ENCODE measurements at places on chromosomes 6 and 20.

DNA sequence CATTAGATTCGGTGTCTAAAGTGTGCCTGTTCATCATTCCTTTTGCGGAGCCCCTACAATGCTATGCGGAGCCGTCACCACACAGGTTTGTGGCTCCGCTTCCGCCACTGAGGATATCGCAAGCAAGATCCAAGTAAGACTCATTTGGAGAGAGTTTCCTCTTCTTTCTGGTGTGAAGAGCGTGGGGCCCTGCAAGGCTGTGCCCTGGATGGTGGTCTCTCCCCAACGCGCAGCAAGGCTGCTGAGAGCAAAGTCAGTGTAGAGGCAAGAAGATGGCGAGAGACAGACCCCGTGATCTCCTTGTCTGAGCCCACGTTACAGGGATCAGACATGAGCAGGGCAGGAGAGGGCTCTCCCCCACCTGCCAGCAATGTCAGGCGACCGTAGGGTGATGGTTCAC lies 96.3 kb upstream of the AFDN start:
- no peak for DNase-seq

- DNase-seq, result no peak
Measured at GRCh38 chr20:46739431-46740213, 30.2 kb downstream of the SLC2A10 start.

DNA sequence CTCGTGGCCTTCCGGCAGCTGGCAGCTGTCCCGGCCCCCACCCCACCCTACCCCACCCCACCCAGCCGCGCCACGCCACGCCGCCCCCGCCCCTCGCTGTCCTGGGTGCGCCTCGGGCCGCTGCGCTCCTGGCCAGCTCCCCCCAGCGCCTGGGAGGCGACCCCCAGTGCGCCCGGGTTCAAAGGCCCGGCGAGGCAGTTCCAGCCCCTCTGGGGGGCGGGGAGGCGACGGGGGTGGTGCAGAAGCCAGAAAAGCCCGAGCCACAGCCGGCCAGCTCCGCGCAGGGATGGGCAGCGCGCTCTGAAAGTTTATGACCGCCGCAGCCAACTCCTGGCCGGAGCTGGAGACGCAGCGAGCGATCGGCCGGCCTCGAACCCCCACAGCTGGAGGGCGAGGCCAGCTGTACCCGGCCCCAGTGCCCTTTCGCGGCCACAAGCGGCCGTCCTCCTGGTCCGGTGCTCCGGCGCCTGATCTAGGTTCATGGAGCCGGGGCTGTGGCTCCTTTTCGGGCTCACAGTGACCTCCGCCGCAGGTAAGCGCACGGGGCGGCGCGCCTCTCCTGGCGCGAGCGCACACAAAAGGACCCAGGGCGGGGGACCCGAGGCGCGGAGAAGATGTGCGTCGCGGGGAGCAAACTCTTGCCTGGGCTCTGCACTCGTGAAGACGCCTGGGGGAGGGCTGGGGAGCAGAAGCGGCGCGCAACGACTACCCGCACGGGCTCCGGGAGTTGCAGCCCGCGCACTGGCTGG lies at the start of gene EDN3:
TSS of gene EDN3 (plus strand) at position 279 of the 749 bp plus-strand sequence. CDS start at position 481, 202 bp downstream.
- no peak for DNase-seq

- DNase-seq, result no peak
Measured at GRCh38 chr6:170080828-170081371, 210.0 kb downstream of the DLL1 start.

DNA sequence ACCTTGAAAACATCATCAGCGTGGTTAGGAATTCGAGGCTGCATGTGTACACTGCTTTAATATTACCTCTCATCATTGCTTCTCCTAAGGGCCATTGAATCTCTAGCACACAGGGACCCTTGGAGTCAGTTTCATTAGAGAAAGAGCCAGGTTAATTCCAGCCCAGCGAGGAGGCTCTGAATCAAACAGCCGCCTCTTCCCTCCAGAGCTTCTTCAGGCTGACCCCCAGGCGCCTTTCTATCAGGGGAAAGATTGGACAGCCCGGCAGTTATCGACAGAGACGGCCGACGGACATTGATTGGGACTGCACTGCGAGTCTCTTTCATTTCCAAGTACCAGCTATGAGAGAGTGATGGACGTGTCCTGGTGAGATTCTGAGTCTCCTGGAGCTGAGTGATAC lies 159.2 kb downstream of the ANKRD60 start:
- no peak for DNase-seq

DNA sequence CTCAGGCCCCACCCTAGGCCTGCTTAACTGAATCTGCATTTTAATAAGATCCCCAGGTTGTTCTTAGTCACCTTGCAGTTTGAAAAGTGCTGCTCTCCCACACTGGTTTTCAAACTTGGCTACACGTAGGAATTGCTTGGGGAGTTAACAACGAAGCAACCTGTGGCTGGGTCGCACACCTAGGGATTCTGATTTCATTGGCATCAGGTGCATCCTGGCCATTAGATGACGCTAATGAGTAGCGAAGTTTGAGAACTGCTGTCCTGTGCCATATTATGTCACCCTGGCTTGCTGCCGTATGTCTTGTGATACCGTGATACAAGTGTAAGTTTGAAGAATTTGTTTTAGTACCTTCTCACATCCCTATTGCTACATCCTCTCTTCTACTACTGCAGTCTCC lies 28.2 kb upstream of the FUCA2 start:
- DNase-seq, result no peak

DNA sequence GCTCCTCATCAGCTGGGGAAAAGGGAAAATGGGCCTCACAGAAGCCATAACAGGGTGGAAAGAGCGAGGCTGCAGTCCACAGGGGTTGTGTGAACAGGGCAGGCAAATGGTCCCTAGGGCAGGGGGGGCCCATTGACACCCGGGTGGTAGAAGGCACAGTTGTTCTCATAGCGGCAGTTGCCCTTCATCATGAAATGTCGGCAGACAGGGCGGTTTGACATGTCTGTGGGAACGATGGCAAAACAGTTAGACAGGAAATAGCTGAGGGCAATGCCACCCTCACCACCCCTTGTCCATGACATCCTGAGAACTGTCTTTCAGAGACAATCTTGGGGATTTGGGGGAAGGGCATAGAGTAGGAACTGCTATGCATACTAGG lies 15.6 kb downstream of the PPP1R10 start:
- DNase-seq, result no peak

DNA sequence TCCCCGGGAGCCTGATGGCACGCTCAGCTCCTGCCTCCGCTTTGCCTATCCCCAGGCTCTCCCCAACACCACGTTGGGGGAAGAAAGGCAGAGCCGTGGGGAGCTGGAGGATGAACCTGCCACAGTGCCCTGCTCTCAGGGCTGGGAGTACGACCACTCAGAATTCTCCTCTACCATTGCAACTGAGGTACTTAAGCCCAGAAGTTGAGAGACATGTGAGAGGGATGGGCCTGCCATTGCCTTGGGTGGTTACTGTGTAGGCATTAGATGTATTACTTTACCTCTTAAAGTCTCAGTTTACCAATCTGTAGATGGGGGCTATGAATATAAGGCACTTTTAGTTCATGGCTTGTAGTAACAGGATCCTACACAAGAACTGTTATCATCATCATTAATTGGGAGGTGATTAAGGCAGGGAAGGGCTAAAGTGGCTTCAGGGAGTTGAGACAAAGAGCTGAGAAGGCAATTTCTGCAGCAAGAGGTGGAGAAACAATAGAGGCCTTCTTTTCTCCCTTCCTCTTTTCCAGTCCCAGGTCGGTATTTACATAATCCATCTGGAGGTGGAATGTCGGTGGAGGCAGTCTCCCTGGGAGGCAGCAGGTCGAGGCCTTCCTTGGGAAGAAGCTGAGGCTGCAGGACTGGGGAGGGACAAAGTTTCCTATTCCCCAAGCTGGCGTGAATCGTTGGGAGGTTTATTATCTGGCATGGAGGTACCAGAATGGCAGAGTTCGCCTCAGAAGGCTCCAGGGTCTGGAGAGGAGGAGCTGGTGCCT lies 691 bp downstream of the SLC22A7 start:
- no peak for DNase-seq

GRCh38 chr6:43737272-43738081 lies 32.5 kb upstream of the VEGFA start:
- DNase-seq, result no peak

- no peak for DNase-seq
Measured at GRCh38 chr6:15389765-15390723, 144.2 kb downstream of the JARID2 start.

DNA sequence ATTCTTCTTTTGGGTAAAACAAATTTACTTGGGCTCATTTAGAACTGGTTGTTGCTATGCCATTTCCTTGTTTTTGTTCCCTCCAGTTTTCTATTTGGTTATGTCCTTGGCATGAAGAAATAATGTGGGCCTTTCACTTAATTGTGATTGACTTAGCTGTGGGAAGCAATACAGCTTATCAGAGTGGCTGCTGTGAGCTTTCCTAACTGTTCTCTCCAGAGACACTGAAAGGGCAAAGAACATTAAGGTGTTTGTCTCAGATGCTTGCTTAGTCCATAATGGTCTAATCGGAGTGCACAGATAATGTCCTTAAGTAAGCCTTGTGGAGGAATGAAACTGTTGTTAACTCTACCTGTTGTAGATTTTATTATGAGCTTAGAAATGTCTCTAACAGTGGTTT lies 56.6 kb downstream of the SH3BGRL2 start:
- DNase-seq, result no peak

DNA sequence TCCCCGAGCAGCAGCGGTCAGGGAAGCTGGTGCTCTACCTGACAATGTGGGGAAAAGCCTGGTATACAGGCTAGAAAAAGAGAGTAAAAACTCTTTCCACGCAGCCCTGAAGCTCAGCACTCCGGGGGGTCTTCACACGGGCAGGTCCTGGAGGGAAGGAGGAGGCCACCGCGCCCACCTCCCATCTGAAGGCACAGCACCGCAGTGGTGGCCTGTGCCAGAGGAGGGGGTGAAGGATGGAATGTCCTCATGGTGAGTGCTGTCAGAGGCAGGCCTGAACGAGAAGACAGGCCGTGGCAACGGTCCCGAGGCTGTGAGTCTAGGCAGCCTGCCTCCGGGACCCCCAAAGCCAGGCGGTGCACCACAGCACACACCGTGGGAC lies 5.8 kb downstream of the SLC2A4RG start:
- DNase-seq, result no peak

DNA sequence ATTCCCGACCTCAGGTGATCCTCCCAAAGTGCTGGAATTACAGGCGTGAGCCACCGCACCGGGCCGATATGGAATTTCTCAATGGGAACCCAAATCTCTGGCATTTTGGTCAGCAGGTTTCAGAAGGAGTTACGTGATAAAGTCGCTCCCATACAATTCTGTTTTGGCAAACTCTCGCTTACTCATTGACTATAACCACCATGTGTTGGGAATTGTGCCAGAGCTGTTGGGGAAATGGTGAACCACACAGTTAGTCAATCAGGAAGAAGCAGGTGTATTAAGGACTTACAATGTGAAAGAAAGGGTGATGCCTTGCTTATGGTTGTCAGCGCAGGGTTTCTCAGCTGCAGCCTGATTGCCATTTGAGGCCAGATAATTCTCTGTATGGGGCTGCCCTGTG lies 410.5 kb downstream of the QKI start:
- DNase-seq, result no peak

DNA sequence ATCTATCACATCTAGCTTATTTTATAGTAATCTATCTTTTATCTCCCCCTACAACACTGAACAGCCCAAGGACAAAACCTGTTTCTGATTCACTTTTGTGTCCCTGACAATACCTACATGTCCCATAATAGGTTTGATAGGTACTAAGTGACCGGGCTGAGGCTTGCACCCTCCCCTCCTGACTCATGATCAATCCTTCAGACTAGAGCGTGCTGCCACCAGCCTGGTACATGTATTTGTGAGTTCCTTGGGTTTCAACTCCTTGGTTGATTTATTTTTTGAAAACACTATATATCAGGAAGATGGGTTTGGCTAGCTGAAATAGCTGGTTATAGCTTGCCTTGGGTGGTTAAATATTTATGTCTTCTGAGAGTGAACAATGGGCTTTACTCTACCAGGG lies 41.6 kb upstream of the RAB23 start:
- no peak for DNase-seq

- no peak for DNase-seq
Measured at GRCh38 chr6:27468334-27468733, 4.6 kb downstream of the ZNF184 start.

- peak; percentile 38 for DNase-seq
Measured at GRCh38 chr20:46757754-46758678, 48.6 kb downstream of the SLC2A10 start.

GRCh38 chr6:49264496-49264895 lies 198.6 kb downstream of the MMUT start:
- DNase-seq, result no peak

DNA sequence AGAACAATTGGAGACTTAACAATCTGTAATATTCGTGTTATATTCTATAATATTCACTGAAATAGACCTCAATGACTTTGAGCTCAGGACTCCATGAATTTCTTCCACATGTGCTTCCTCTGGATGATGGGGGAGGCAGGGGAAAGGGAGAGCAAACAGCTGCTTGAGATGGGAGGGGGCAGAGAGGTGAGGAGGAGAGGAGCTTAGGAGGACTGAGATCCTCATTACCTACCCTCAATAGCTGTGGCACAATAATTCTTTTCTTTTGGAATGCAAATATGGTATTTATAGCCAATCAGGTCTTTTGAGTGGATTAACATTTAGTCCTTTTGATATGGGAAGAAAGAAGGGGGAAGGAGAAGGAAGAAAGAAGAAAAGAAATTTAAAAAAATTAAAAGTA lies 64.1 kb upstream of the ZNF217 start:
- DNase-seq, result no peak

- no peak for DNase-seq
Measured at GRCh38 chr6:158158748-158159147, 9.3 kb downstream of the SERAC1 start.

DNA sequence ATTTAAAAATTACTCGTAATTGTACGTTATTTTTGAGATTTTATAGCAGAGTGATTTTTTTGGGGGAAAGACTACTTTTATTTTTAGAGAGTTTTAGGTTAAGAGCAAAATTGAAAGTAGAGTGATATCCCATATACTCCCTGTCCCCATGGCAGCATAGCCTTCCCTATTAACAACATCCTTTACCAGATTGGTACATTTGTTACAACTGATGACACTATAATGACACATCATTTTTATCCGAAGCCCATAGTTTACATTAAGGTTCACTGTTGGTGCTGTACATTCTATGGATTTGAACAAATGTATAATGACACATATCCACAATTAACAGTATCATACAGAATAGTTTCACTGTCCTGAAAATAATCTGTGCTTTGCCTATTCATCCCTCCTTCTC lies 1126.4 kb upstream of the CITED2 start:
- DNase-seq, result no peak

GRCh38 chr6:47766445-47766844 lies 15.4 kb upstream of the OPN5 start:
- DNase-seq, result no peak

GRCh38 chr6:73343164-73343563 lies 10.9 kb downstream of the DPPA5 start:
- no peak for DNase-seq

DNA sequence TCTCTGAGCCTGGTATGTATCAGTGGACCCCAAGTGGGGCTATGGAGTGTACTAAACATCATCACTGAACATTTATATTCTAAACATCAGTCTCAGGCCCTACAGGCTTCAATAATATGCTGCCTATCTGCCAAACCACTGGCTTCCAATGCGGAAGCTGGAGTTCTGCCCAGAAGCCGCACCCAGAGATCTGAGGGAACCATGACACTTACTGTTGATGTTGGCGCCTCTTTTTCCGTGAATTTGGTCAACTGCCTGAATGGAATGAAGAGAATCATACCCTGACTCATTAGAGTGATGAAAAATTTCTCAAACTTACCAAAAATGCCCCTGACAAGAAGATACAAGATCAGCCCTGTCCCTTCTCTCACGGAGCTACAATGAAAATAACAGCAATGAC lies 66.2 kb downstream of the SLC22A23 start:
- no peak for DNase-seq

GRCh38 chr20:45087097-45087790 lies 13.7 kb downstream of the KCNS1 start:
- no peak for DNase-seq
